Liver (tissue), 10 donors: ENCODE measurements at places on chromosomes 1 and 21. TPM values are rescaled to one million over a fixed set of nuclear protein-coding genes. Genes with fewer than 3 reads are reported as not detected.
A peak's percentile ranks its signal among the peaks of the same experiment; 100 is the strongest.

The KIF2C gene
- 26.7 TPM for total RNA-seq

DNA sequence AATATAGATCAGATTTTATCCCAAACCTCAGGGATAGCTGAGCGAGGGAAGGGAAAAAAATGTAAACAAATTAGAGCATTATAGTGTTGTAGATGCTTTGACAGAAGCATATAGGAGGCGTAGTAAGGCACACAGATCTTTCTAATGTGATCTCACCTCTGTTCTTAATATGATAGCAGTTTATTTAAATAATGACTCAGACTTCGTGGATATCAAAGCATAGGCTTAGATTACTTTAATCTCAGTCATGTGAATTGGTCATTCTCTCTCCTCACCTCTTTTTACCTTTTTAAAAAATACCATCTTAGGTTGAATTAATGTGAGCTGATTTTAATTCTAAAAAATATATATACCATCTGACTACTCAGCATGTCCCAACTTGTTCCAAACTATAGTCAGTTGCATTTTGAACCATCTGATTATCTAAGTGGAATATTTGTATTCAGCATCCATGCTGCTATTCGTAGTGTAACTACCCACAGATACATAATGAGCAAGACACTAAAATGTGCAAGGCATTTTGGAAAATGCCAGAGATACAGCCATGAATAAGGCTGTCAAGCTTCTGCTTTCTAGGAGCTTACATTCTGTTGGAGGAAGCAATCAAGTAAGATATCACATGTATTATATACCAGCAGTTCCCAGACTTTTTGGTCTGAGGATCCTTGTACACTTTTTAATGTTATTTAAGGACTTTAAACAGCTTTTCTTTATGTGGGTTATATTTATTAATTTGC lies 76.7 kb downstream of the OSBPL9 start:
- no peak for DNase-seq

The PPIAL4G gene
- not detected for total RNA-seq

The PLPPR4 gene
- total RNA-seq = 0.61 TPM

GRCh38 chr1:51628715-51629590 lies 12.1 kb downstream of the OSBPL9 start:
- DNase-seq = no peak

The TMEM82 gene
- total RNA-seq = 5.8 TPM

The SYT2 gene
- not detected for total RNA-seq

DNA sequence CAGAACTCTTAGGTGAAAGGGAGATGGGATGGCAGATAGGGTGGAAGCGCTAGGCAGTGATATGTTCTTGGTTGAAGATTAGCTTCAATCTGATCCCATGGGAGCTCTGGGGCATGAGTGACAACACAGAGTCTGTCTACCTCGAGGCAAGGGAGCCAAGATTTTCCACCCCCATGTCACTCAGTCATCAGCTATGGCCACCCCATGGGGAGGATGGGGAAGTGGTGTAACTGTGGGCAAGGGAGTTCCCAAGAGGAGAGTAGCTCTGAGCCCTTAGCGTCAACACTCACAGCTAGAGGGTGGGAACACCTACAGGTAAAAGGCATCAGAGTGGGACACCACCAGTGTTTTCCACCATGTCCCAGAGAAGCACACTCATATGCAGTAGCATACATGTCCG lies 30.3 kb upstream of the C1QA start:
- DNase-seq = no peak

GRCh38 chr1:32817815-32818786 lies 648 bp downstream of the S100PBP start:
- DNase-seq = peak; percentile 69

DNA sequence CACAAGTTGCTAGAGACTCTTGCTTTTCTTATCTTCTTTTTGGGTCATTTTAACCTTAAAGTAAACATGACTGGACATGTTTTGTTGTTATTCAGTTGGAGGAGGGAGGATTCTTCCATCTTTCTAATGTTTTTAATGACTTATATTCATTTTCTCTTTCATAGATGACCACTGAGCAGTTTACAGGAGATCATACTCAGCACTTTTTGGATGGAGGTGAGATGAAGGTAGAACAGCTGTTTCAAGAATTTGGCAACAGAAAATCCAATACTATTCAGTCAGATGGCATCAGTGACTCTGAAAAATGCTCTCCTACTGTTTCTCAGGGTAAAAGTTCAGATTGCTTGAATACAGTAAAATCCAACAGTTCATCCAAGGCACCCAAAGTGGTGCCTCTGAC lies 11.9 kb downstream of the DYRK3 start:
- no peak for DNase-seq

The PRAMEF5 gene
- total RNA-seq = not detected

The CFHR4 gene
- 63.0 TPM for total RNA-seq

DNA sequence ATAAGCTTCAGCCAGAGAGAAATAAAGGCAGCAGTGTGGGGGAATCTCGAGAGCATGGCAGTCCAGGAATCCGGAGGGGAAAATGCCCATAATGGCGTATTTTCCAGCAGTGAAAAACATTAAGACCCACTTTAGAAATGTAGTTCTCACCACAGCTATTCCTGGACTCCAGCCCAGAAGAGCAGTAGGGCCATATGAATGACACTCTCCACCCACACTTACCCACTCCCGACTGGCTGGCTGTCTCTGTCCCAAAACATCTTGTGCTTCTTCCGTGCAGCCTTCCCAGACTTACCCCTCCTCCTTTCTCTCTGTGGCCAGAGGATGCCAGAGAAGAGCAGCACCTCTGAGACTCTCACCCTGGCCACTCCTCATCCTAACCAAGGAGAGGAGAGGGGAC lies 56.4 kb downstream of the TRABD2B start:
- no peak for DNase-seq

- no peak for DNase-seq
Measured at GRCh38 chr1:5423109-5423508, 569.1 kb downstream of the NPHP4 start.

GRCh38 chr1:229258031-229258756 lies 12.7 kb upstream of the RAB4A start:
- DNase-seq = peak; percentile 66

GRCh38 chr1:8764293-8764937 lies 53.0 kb downstream of the RERE start:
- DNase-seq = no peak

DNA sequence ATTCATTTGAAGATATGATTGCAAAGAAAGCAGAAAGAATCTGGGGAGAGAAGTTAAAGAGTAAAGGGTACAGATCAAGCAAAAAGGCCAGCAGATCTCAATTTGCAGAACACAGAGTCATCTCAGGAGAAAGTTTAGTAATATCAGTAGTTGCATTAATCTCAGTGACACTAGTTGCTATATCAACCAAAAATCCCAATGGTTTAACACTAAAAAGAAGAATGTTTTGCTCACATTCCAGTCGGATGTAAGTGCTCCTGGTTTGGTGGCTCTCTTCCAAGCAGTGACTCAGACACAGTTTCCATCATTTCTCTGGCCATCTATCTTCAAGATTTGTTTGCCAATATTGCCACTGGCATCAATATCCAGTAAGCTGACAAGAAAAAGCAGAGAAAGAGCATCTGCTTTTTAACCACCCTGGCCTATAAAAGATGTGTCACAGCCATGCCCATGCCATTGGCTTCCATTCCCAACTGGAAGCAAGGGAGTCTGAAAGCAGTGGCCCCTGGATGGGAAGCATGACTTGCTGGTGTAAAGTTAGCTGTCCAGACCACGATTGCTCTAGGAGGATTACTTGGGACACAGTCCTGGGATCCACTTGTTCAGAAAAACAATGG lies 45.5 kb upstream of the AIM2 start:
- no peak for DNase-seq

- no peak for DNase-seq
Measured at GRCh38 chr1:234675006-234675405, 65.0 kb upstream of the IRF2BP2 start.

The PGLYRP3 gene
- not detected for total RNA-seq

The BCAN gene
- total RNA-seq = not detected

DNA sequence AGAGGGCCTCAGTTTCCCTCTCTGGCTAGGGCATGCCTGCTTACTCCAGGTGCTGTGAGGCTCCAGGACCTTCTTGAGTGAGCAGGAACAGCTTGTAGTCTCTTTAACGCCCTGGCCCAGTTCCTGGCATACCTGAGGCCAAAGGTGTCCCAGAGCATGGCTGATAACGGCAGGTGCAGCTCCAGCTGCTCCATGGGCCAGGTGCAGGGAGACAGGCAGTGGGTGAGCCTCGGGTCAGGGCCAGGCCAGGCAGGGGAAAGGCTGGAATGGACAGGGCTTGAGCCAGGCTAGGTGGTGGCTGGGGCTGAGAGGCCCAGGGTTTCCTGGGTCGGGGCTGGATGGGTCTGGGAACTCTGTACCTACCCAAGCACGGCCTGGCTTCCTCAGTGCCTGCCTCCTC lies 18.3 kb downstream of the EDN2 start:
- DNase-seq = no peak

The RHD gene
- total RNA-seq = not detected

- DNase-seq = no peak
Measured at GRCh38 chr1:180548686-180549317, 10.0 kb upstream of the OVAAL start.

DNA sequence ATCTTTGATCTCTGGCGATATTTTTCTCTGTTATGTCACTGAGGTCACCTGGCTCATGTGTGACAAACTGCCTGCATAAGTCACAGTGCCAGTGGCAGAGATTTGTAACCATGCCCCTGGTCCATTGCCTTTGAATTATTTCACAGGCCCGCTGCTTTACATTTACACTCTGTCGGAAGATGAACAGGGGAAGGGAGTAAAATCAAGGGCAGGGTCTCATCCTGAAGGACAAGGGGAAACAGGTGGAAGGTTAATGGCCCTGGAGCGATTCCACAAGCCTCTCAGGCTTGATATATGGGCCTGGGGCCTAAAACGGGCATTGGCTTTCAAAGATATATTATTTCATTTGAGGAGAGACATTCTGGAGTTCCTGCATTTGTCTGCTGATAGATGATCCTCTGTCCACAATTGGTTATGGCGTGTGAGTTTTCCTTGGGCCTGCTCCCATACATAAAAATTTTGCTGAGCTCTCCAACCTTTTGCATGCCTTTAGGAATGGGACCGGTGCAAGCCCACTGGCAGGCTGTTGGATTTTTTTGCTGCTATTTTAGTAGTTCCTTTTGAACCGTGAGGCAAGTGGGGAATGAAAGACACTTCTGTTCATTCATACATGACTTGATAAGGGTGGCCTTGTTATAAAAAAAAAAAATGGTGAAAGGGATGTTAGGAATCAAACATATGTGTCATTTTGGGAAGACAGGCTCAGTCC lies 51.9 kb downstream of the NR5A2 start:
- DNase-seq = no peak

- no peak for DNase-seq
Measured at GRCh38 chr1:2894381-2895041, 93.0 kb upstream of the TTC34 start.

- no peak for DNase-seq
Measured at GRCh38 chr1:98906809-98907208, 97.9 kb downstream of the PLPPR5 start.

- no peak for DNase-seq
Measured at GRCh38 chr1:160630523-160631451, 16.1 kb downstream of the SLAMF1 start.

GRCh38 chr1:188782220-188782841 lies 1695.3 kb downstream of the BRINP3 start:
- no peak for DNase-seq
